ENCODE measurements at places on chromosomes 1 and 21.

DNA sequence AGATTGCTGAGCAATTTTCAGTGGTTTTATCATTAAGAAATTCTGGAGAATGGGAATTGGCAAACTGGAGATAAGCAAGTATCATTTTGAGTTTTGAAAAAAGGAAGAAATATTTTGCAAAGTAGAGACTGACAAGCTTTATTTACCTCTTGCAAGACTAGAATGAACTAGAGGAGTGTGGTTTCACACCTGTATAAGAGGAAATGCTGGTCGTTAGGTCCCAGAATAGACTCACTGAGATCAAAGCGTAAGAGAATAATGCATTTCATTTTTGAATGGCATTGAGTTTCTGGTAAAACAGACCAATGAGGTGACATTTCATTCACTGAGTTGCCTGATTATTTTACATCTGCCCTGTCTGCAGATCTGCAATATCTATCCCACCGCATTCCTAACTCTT is 308.1 kb downstream of the ADGRL2 start:
- DNase-seq: no peak

DNA sequence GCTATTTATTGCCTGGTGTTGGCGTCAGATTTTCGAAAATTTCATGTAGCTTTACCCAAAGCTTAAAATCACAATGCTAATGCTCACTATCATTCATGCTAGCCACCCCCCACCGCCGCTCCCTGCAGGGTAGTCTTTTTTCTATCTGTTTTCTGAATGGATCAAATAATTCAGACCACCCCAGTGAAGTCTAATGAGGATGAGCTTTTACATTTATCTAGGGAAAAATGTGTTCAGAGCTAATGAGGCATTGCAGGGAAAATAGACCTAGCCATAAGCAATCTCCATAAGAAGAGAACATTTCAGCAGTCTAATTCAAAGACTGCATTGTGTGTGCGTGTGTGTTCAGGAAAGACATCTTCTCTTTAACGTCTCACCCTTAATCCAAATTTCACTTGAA is 533.0 kb upstream of the PRMT6 start:
- no peak for DNase-seq

GRCh38 chr21:23455676-23456075 is 2151.6 kb downstream of the MRPL39 start:
- DNase-seq: no peak

DNA sequence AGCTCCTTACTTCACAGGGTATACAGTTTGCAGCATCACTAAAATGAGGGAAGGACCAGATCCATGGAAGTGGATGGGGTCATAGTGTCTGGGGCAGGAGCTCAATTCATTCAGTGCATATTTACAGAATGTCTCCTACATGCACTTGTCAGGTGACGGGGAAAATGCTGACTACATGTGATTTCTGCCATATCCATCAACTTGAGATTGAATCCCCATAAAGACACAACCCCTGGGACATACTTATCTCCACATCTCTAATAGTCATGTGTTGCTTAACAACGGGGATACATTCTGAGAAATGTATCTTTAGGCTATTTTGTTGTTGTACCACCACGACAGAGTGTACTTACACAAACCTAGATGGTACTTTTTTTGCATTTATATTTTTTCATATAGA is 12.0 kb downstream of the RWDD2B start:
- no peak for DNase-seq

DNA sequence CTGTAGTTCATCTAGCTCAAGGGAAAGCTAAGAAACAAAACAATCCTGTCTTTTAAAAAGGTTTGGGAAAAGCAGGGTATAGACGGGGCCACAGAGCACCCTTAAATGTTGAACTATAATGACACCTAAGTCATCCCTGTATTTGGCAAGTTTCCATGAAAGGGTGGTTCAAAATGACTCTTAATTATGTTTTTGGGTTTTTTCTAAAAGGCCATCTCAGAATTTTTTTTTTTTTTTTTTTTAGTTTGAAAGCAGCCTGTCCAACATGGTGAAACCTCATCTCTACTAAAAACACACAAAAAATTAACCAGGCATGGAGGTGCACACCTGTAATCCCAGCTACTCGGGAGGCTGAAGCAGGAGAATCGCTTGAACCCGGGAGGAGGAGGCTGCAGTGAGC is 22.2 kb downstream of the TOMM20 start:
- DNase-seq: no peak

DNA sequence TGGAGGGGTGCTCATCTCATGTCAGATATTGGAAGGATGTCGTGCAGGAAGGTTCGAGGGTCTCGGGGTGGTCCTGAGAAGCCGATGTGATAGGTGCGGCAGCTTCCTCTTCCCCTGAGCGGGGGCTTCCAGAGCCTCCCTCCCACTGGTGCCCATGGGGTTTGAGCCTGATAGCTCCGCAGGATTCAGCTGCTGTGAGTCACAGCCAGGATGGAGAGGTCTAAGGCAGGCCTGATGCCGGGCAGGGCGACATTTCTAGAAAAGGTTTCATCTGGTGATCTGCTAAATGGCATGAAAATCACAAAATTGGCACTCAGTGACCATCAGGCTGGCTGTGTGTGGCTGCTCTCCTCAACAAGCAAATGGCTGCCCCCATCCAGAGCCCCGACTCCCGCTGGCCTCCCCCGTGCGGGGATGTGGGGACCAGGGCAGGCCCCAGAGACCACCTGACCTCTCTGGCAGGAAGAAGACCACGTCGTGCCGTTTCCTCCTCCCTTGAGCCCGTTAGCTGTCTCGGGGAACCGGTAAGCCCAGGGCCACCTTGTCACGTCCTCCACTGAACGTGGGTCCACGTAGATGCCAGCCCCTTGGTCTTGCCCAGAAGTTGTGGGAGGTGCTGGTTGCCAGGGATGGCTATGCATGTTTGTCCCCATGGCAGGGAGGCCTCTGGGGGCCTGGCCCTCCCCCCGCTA is 66.1 kb downstream of the SKI start:
- DNase-seq: no peak

GRCh38 chr21:31517664-31518414 is 141.7 kb upstream of the SOD1 start:
- no peak for DNase-seq

GRCh38 chr1:212470059-212470458 is 37.3 kb downstream of the NENF start:
- peak; percentile 96 for DNase-seq

GRCh38 chr1:30734106-30734505 is 10.7 kb upstream of the MATN1 start:
- no peak for DNase-seq

GRCh38 chr1:179883745-179884138 is 1.7 kb downstream of the TOR1AIP1 start:
- peak; percentile 15 for DNase-seq

DNA sequence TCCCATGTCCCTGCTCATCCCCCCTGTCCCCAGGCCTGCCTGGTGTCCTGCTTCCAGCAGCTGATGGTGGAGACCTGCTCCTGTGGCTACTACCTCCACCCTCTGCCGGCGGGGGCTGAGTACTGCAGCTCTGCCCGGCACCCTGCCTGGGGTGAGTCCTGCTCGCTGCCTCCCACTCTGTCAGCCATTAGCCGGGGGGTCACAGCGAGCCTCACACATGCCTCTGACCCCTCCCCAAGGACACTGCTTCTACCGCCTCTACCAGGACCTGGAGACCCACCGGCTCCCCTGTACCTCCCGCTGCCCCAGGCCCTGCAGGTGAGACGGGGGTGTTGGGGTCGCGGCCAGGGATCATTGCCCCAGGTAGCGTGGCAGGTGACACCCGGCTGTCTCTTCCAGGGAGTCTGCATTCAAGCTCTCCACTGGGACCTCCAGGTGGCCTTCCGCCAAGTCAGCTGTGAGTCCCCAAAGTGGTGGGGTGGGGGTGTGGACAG is 10.0 kb downstream of the SCNN1D start:
- DNase-seq: peak; percentile 52

- DNase-seq: peak; percentile 99
These were observed at the start of gene ADAR for GRCh38 chr1:154607609-154608396. ADAR (minus strand) TSS chr1:154608186; CDS start chr1:154608006, 180 bp downstream.
